ENCODE measurements at places on chromosomes 4 and X. TPM values are rescaled to one million over a fixed set of nuclear protein-coding genes. Genes with fewer than 3 reads are reported as not detected.

Gene TEX13B
- total RNA-seq = not detected

Gene COQ2
- 36.4 TPM for total RNA-seq

Gene F8A2
- total RNA-seq = not detected

DNA sequence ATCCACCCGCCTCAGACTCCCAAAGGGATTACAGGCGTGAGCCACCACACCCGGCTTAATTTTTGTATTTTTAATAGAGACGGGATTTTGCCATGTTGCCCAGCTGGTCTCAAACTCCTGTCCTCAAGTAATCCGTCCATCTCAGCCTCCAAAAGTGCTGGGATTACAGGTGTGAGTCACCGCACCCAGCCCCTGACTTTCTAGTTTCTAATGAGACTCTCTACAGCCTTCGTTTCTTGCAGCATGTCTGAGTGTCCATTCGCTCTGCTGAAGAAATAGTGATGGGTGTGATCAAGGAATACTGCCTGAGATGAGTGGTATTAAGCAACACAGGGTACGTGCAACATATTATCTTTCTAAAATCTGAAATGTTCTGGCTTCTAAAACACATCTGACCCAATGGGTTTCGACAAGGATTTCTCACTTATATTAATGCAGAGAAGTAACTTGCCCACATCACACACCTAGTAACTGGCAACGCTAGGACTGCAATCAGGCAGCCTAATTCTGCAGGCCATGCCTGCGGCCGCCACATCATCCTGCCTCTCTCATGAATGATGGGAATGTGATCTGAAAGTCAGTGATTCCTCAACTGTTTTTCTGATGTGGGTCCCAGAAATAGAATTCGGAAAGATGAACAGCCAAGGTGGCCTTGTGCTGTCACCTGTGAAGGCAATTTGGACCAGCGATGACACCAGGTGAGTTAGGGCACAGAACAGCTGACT, 74.3 kb downstream of the RBM47 start:
- no peak for DNase-seq

GRCh38 chr4:137623013-137623412, 90.7 kb upstream of the PCDH18 start:
- no peak for DNase-seq

GRCh38 chr4:140152013-140152703, 1.8 kb downstream of the MAML3 start:
- no peak for DNase-seq

GRCh38 chrX:40199704-40200103, 101.9 kb upstream of the BCOR start:
- no peak for DNase-seq

- DNase-seq = no peak
These were observed 42.0 kb downstream of the GUCY1B1 start for GRCh38 chr4:155800685-155801343.

- peak; percentile 82 for DNase-seq
These were observed 947.8 kb downstream of the C4orf33 start for GRCh38 chr4:130043732-130044160.

GRCh38 chrX:129099207-129099606, 424.1 kb downstream of the SMARCA1 start:
- DNase-seq = no peak

DNA sequence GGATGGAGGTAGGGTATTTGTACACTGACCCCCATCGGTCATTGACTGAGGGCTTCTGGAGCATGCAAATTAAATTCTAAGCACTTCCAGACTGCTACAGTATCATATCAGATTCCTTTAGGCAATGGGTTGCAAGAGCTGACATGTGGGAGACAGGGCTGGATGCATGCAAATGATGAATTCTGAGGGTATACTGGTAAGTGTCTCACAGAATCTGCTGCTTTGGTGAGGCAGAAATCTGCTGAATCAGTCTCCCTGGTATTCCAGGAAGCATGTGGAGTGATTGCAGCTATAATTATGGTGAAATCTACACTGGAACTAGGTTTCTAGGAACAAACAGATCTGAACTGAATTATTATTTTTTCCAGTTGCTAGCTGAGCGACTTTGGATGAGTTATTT, 684.9 kb upstream of the MAGEB2 start:
- no peak for DNase-seq

DNA sequence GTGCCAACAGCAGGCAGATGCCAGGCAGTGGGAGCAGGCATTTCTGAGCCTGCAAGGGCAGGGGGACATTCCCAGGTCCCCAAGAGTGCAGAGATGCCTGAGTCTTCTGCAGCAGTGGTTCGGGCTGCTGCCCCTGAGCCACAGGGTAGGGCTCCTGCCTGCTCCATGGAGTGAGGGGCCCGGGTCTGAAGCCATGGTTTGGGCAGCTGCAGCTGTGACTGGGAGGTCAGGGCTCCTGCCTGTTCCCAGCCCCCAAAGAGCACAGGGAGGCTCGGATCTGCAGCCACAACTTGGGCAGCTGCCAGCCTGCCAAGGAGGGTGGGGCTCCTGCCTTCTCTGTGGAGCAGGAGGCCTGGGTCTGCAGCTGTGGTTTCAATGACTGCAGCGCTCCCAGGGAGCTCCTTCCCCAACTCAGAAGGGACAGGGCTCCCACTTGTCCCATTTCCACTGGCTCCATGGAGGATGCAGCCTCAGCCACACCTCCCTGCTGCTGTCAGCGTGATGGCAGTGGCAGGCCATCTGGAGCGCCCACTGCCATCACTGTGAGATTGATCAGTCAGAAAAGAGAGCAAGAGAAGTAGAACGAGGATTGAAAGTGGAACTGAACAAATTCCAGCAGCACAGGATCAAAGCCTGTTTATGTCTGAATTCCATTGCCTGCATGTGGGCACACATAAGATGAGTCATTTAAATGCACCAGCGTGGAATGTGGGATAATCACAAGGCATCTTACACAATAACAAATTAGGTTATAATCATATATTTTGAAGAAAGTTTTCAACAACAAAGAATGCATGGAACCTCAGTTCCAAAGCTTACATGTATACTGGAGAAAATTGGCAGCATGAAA, 93.1 kb upstream of the CXorf51A start:
- no peak for DNase-seq

DNA sequence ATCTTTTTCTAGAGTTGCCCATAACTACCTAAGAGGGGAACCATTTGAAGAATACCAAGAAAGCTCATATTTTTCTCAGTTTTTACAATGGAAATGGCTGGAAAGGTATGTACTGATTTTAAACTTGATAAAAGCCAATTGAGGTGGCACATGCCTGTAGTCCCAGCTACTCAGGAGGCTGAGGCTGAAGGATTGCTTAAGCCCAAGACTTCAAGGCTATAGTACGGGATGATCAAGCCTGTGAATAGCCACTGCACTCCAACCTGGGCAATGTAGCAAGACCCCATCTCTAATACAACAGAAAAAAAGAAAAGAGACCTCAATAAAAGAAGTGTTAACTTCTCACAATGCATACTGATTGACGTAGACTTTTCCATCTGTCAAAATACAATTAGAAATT, 44.4 kb downstream of the GRK4 start:
- DNase-seq = no peak

DNA sequence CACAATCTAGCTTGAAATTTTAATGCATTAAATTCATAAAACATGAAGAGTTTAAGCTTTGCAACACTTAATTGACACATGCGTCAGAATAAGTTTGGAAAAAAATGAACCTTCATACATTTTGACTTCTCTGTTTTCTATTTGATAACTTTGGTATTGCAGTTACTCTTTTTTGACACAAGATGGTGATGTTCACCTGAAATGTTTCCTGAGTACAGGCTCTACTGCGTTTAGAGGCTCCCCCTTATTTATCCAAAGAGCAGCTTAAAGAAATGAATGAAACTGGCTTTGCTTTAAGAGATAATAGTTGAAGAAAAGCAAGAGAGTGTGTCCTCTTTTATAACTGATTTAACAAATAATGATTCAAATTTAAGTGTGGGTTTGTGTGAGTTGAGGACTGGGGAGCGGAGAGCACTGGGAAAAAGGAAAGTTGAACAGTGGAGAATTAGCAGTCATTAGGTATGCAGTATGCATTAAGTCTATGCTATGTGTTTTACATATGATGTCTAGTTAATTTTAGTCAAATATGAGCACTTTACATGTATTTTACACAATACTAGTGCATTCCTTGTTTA, 180.6 kb upstream of the NUDT6 start:
- no peak for DNase-seq

GRCh38 chr4:89299153-89299791, 8.3 kb downstream of the GPRIN3 start:
- no peak for DNase-seq

DNA sequence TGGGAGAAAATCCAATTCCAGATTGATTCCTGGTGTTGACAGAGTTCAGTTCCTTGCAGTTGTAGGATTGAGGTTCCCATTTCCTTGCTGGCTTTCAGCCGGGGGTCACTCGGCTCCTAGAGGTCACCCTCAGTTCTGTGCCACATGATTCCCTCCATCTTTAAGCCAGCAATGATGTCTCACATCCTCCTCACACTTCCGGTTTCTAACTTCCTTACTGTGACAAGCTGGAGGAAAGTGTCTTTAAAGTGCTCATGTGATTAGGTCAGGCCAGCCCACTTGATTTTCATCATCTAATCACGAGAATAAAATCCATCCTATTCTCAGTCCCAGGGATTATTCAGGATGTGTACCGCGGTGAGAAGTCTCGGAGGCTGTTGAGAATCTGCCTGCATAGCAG, 19.4 kb upstream of the SMIM31 start:
- no peak for DNase-seq
